ENCODE measurements at places on chromosomes 2 and 18.

DNA sequence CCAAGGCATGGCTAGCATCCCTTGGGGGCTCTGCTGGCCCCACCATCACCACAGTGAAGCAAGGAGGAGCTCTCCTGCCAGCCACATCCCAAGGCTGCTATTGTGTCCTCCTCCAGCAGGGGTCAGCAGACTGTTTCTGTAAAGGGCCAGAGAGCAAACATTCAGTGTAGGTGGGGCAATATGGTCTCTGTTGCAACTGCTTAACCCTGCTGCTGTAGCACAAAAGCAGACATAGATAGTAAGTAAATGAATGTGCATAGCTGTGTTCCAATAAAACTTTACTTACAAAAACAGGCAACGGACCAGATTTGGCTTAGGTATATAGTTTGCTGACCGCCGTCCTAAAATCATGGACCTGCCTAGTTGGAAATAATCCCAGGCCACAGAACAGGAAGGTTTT, 36.4 kb upstream of the ZBTB7C start:
- peak; percentile 61 for DNase-seq

DNA sequence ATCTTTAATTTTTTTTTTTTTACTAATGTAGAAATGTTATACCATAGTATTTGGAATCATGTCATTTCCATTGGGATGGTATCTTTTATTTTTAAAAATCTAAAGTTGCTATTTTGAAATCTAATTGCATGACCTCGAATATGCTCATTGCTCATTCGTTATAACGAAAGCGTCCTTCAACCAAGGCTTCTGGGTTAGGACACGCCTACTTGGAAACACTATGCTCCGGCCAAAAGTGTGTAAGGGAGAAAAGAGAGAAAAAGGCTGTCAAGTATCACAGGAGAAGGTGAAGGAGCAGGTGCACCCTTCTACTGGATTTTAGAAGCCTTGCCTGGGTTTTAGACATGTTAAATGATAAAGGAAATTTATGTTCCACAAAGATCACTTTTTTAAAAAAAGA, 465.9 kb upstream of the ID2 start:
- no peak for DNase-seq

- no peak for DNase-seq
These were observed 19.1 kb upstream of the GPR55 start for GRCh38 chr2:230944123-230944653.

DNA sequence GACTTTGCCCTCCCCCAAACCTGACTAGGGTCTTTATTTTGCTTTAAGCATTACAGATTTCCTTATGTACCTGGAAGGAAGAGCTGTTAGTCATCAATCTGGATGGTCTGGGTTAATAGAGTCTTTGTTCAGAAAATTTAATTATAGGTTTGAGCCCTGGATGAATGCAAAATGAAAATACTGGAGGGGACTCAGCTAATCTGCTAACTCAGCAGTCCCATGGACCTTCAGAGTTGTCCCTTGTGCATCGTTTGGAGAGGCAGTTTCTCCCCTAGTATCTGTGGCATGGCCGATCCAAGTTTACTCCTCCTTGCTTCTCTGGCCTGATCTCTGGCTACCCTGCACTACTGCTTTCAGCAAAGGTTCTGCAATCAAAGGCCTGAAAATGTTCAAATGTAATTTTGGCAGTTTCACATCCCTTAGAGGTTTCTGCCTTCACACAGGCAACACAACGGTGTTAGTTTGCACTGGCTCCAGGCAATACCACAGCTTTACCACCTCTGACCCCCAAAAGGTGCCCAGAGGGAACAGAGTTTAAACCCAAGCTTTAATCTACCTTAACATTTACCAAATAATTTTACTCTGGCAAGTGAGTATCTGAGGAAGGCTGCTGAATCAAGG, 134.3 kb downstream of the THADA start:
- DNase-seq: no peak

DNA sequence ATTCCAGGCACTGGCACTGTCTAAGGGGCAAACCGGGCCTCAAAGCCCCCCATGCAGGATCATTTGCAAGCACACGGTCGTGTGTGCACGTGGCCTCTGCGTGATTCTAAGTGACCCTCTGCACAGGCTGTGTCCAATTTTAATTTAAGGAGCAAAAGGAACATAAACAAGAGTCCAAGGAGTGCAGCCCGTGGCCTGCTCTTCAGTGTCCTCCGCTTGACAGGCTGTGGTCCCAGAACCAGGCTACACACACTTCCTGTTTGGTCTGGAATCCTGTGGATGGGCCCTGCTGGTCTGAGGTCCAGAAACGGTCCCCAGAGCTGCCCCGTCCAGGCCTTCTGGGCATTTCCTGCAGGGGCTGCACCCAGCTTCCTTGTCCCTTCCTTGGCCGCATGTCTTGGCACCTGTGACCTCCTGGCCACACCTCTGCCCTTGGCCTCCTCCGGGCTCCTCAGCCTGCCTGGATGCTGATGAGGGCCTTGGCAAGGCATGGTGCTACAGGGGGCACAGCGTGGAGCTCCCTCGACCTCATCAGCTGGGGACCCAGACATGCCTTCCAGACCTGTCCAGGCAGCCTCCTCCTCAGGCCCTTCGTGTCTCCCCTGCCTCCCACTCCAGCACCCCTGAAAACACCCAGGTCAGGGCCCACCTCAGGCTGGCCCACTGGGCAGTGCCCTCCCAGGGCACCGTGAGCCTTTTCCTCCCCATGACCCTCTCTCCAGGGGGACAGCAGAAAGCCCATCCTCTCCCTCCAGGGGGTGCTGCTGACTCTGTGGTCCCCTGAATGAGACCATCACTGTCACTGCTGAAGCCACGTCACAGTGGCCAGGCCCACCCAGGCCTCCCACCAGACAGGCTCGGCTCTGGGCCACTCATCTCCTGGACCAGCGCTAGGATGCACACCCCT, 136.4 kb upstream of the GPC1 start:
- DNase-seq: no peak

DNA sequence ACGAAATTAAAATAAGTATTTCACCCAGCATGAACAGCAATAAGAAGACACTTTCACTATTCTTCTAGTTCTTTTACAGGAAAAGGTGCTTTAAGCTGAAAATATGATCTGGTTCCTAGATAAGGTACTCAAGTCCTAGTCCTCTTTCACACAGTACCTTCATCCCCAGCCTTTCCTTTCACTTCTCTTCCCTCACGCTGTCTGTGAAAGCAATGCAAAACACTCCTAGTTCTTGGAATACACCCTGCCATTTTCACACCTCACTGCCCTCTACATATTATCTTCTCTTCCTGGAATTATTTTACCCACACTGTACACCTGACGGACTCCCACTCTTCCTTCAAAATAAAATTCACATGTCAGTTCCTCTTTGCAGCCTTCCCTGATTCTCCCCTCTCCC, 82.9 kb downstream of the DNAH7 start:
- DNase-seq: no peak

GRCh38 chr2:227717687-227718567, at the start of gene SLC19A3:
TSS of gene SLC19A3 (minus strand) at chr2:227718028. CDS start at chr2:227702318, 15,710 bp downstream.
- peak; percentile 82 for DNase-seq

GRCh38 chr2:65800998-65801397, 368.6 kb upstream of the SPRED2 start:
- peak; percentile 22 for DNase-seq

- DNase-seq: no peak
These were observed 30.2 kb downstream of the KLHL14 start for GRCh38 chr18:32742579-32742978.

DNA sequence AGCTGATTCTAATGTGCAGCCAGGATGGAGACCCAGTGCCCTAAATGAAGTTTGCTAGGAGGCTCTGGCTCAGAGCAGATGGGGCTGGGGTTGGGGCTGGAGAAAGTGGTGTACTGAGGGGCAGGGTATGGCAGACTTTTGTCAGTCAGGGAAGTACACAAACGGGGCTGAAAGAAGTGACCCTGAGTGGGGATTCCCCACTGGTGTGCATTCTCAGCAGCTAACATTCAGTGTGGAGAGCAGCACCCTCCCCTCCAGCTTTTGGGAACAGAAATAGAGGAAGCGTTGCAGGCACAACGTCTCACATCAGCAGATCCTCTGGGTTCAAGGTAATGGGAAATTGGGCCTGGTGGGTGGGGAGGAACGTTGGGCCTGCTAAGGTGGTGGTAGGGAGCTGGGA, 89.1 kb upstream of the GCFC2 start:
- DNase-seq: no peak

GRCh38 chr2:240432430-240432819, 3.0 kb upstream of the GPC1 start:
- DNase-seq: no peak

DNA sequence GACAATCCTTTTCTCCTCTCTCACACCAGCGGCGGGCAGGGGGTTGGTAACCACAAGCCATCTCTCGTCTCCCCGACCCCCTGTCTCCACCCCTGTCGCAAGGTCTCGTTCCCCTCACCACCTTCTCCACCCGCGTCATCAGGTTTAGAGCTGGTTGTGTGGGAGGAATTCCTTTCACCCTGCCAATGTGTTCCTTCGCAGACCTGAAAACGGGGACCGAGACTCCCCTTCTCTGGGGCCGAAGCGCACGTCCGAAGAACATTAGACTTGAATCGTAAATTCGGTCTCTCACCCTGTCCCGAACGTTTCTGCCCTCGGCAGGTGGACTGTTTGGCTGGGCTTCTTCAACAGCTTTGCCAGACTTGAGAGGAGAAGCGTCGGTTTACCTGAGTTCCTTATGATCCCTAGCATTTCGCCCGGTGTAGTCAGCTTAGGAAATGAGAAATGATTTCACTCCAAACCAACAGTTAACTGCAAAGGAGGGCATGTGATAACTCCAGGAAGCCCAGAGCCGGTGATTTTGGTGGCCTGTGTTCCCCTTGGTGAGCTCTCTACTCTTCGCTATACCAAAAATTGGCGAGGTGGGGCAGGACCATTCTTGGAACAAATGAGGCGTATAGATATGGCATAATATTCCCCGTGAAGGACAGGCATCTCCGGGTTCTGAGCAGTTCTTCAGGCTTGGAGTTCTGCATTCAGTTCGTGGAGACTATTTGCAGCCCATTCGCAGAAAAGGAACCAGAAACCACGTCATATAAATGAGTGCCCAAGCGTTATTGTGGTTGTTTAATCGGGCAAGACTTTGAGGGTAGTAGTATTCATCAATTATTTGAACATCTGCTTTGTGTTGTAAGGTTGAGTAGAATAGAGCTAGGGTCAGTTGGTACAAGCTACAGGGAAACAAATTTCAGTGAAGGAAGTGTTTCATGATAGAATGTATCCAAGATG, 694 bp downstream of the CFAP36 start:
- DNase-seq: no peak

- DNase-seq: no peak
These were observed 152.5 kb upstream of the HAAO start for GRCh38 chr2:42944779-42945415.

DNA sequence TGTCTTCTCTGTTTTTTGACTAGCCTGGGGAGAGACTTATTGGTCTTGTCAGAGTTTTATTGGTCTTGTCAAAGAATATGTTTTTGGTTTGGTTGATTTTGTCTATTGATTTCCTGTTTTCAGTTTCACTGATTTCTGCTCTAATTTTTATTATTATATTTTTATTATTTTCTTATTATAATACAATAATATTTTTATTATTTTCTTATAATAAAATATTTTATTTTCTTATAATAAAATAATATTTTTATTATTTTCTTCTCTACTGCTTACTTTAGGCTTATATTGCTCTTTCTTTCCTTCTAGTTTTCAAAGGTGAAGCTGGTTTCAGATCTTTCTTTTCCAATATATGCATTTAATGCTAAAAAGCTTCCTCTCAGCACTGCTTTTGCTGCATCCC, 62.0 kb downstream of the TRAPPC12 start:
- no peak for DNase-seq

All from NT2/D1 (cell line).